ENCODE measurements at places on chromosomes 2 and 18.

DNA sequence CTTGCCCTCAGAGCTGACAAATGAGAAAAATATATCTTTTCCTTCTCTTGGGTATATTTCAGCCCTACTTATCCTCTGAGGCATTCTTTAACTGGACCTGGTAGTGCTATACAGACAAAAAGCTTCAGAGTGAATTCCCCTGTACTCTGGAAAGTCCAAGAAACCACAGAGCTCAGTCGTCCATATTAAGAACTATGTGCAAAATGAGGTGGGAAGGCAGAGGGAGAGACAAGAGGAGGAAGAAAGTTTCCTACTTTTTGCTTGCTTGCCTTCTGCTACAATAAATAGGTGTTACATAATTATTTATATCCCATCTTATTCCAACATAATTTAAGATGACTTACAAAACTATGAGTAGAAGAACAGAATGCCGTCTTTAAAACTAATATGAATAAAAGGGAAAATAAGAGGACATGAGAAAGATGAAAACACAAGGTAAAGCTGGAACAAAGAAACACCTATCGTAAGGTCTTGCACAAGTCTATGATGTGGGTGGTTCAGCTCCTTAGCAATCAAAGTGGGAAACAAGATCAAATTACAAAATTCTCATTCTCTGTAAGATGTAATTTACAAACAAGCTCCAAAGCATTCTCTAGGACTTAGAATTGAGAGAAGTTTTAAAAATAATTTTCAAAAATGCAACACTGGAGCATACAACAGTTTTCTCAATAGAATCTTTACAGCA is 97.9 kb downstream of the BAZ2B start:
- DNase-seq, result no peak

- DNase-seq, result no peak
These were observed 34.0 kb downstream of the CCDC195 start for GRCh38 chr2:224682134-224682533.

GRCh38 chr18:23234619-23235018 is 99.3 kb downstream of the CABLES1 start:
- no peak for DNase-seq

GRCh38 chr2:126864861-126865260 is 33.8 kb upstream of the TEX51 start:
- DNase-seq, result no peak

DNA sequence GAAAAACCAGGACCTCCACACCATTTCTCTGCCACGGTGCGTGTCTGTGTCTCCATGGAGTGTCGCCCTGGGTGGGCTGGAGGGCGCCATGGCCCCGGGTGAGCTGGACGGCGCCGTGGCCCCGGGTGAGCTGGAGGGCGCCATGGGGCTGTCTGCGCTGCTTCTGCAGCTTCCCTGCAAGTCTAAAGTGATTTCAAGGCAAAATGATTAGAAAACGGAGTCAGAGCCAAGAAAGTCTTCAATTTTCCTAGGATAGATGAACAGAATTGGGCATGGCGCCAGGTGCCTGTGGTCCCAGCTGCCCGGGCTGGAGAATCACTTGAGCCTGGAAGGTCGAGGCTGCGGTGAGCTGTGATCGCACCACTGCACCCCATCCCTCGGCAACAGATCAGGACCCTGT is 27.7 kb upstream of the NFATC1 start:
- no peak for DNase-seq

DNA sequence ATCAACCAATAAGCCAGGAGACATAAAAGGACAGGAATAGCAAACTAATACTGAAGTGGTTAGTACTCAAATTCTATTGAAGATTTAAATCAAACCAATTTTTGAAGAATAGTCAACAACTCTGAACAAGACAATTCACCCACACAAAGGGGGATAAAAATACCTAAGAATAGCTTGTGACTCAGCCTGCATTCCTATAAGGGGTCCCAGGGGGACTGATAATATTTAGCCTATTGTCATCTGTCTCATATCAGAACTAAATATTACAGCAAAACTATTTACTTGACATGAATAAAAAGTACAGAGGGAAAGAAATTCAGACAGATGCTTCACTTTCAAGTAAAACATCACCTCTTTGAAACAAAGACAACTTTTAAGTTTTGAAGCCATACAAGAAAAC is 7.7 kb downstream of the ITSN2 start:
- DNase-seq, result no peak

DNA sequence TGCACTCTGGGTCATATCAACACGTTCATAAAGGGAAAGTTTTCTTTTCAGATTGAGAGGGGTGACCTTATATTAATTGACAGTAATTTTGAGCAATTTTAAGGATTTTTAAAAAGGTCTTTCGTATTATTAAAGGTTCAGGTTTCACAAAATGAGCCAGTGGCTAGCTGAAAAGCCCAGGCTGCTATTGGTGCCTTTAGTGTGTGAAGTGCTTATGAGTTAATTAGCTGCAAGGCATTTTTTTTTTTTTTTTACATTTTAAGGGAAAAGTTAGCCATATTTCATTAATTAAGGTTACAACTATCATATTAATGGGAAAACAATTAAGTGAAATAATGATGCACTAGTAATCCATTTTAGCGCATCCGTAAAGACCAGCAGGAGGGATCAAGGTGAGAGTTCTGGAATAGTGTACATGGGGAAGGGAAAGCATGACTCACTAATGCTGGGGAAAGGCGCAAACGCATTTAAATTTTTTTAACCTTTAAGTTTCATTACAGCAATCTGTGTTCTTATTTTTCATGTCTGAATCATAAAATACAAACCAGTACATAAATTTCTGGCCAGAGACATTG is 200.0 kb downstream of the ZNF407 start:
- DNase-seq, result no peak

GRCh38 chr2:36329251-36329650 is 26.3 kb upstream of the CRIM1 start:
- DNase-seq, result no peak

GRCh38 chr2:68420254-68420910 is 46.7 kb downstream of the FBXO48 start:
- DNase-seq, result no peak

GRCh38 chr18:58258692-58259342 is 214.8 kb downstream of the NEDD4L start:
- no peak for DNase-seq

DNA sequence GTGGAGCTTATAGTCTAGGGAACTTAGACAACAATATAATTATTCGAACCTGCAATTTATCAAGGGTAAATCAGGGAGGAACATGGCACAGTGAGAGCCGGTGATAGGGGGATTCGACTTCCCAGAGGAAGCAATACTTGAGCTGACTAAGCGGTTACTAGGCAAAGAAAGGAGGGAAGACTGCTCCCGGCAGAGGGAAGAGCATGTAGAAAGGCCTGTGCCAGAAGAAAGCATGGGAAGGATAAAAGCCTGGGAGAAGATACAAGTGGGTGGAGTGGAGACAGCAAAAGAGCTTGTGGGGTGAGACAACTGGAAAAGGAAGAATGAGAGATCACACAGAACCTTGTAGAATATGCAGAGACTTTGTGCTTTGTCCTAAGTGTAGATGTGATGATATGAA is 93.3 kb downstream of the MARCHF4 start:
- no peak for DNase-seq

DNA sequence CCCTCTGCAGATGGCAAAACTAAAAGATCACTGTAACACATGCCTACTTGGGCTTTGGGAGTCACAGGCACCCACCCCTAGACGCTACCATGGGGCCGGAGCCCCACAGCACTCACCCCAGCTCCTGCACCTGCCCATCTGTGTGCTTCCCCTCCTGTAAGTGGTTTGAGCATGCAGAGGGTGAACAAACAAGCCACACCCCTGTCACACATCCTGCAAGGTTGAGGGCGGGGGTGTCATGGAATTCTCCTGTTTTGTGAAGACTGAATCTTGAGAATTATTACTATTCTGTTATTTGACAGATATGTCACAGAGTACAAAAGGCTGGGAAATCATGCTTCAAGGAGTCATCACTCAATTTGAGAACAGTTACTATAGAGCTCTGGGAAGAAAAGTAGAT is 60.9 kb downstream of the RFTN2 start:
- DNase-seq, result no peak

DNA sequence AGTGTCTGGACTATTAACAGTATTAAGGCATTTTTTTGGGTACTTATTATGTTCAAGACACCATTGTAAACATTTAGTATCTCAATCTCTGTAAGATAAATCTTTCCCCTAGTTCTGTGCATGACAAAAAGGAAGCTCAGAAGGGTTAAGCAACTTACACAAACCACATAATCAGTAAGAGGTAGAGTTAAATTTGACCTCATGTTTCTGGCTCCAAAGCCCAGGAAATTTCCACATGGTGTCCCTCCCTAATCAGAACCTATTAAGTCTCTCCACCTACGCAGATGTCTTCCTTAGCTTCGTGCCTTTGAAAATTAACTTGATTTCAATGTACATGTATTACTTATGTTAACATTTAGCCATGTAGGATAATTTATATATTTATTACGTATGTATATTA is 2.0 kb downstream of the MFSD6 start:
- no peak for DNase-seq

GRCh38 chr2:240293557-240294461 is 141.7 kb upstream of the GPC1 start:
- DNase-seq, result no peak

GRCh38 chr2:212145121-212145520 is 393.5 kb downstream of the ERBB4 start:
- DNase-seq, result no peak

- DNase-seq, result no peak
These were observed 58.7 kb downstream of the MAPRE2 start for GRCh38 chr18:35099911-35100310.

DNA sequence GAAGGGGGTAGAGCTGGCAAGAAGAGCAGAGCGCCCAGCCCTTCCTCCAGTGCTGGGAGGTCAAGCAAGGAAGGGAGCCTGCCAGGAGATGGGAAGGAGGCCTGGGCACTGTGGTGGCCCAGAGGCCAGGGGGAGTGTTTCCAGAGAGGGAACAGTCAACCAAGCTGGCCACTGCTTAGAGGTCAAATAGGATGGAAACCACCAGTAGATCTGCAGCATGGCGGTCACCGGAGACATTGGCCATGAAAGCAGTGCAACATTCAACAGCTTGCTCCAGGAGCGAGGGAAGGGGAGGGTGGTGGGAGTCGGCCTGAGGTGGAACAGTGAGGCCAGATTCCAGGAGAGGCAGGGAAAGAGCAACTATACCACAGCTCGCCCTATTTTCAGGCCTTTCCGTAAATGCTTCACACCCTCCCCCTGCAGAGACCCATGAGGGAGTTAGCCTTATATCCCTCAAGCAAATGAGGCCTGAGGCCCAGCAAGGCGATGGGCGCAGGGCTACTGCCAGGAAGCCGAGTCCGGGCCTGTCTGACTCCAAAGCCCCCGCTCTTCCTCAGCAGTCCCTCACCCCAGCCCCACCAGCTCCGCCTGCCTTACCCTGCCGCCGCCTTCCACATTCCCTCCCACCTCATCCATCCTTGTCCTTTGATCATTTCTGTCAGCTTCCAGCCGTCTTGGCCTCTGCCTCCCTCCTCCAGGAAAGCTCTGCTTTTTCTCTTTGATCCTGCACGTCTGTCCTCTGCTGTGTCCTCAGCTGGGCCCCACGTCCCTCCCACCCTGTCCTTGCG is 17.0 kb downstream of the KCNK3 start:
- DNase-seq, result no peak

- DNase-seq, result no peak
These were observed 88.5 kb downstream of the PRKCE start for GRCh38 chr2:45739796-45740485.

GRCh38 chr2:239105234-239105633 is 257.3 kb downstream of the TWIST2 start:
- no peak for DNase-seq

DNA sequence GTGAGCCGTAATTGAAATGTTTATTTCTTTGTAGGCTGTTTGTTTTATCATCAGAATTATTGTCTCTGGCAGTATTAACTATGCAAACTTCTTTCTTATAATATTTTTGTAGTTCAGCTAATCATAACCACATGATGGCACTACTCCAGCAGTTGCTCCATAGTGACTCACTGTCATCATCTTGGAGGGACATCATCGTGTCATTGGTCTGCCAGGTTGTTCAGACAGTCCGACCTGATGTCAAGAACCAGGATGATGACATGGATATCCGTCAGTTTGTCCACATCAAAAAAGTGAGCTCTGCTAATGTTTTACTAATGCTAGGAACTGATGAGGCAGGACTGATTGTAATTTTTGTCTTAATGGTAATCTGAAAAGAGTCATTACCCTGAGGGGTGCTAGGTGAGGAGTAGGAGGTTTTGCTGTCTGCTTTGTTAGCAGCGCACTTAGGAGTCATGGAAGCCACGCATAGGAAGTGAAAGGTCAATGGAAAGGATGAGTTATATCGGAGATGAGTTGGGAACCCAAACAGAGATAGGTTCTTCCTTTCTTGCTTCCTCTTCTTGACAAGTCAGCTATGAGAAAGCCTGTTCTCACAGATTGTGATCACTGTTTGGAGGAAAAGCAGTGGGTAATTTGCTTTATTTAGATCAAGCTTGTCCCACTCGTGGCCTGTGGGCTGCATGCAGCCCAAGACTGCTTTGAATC is 49.2 kb downstream of the PIKFYVE start:
- DNase-seq, result no peak

- no peak for DNase-seq
These were observed 189.2 kb downstream of the NCKAP5 start for GRCh38 chr2:133378928-133379549.

- DNase-seq, result no peak
These were observed 668.0 kb upstream of the FAM98A start for GRCh38 chr2:34266908-34267697.

DNA sequence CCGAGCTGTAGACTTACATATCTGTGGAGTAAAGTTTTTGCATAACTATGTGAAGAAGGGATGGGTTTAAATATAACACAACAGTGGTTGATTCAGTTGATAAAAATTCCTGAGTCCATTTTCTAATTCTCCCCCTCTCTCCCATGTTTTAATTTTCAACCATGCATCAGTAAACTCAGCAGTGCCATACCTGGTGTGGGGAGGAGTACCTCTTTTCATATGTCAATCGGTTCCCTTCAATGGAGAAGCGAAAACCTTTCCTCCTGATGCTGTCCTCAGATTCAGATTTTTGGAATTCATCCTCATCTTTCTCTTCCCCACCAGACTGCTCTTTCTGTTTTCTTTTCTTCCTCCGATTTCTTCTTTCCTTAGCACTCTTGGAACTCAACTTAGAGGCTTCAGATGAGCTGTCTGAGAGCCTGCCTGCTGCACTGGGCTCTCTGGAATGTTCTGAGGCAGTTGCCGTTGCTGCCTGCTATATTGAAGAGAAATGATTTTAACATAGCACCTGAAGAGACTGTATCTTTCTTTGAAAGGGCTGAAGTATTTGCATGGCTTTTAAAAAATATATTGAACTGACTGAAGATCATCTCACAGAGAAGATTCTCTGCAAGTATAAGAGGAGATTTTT is 82.9 kb downstream of the SCN1A start:
- no peak for DNase-seq

Measured in activated effector memory CD4-positive, alpha-beta T cell treated with Interleukin-2 at 50 U/mL for 16 hours (primary cell).